ENCODE measurements at places on chromosomes 4 and X. TPM values are rescaled to one million over a fixed set of nuclear protein-coding genes. Genes with fewer than 3 reads are reported as not detected.

DNA sequence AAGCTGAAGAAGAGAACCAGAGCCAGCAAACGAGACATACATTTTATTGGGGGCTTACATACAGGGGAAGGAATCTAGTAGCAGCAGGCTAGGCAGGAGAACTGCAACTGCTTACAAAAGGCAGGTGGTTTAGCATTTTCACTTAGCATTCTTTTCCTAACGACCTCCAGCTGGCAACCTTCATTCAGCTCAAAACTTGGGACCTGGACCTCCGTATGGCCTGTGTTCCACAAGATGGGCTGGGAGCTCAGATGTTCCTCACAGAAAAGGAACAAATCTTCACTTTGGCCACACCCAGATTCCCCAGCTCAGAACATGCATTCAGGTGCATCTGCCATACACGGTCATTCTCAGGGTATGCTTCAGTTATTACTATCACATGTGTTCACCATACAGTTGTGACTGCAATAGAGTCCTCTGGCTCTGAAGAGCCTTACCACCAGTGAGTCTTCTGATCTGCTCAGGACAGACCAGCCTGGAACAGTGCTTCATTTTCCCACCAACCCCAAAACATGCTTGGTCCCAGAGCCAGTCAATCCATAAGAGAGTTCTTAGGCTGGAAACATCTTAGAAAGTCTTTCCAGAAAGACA is 29.6 kb upstream of the AP1AR start:
- no peaks in the 10 kb centered on the region for H3K36me3 ChIP-seq
- no peaks in the 10 kb centered on the region for H3K4me1 ChIP-seq
- no peak overlapping the region for H3K27ac ChIP-seq
- no peak for DNase-seq
- H3K4me3 ChIP-seq: no peak overlapping the region
- H3K27me3 ChIP-seq: no peaks in the 10 kb centered on the region

DNA sequence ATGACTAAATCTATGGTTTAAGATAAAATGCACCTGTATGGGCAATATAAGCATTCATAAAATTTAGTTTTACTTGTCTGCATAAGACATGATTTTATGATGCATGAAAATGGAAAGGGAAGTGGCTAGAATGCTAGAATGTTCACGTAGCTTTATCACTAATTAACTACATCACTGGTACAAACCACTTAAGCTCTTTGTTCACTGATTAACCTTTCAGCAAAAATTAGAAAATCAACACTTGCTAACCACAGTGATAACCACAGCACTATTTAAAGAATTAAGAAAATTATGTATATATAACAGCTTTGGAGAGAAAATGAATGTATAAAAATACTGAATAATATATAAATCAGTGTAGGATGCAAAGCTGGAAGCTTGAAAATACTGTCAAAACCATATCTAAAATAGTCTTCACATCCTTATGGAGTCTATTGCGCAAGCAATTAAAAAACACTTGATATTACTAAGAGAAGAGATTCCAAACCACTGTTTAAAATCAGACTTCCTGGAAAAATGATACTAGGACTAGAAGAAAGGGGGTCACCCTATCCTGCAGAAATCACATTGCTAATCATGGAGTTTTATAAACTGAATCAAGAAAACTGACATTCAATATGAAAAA is 51.9 kb downstream of the EFHC2 start:
- H3K36me3 ChIP-seq: no peaks in the 10 kb centered on the region
- no peak overlapping the region for H3K27ac ChIP-seq
- H3K27me3 ChIP-seq: no peaks in the 10 kb centered on the region
- no peak overlapping the region for H3K4me3 ChIP-seq

DNA sequence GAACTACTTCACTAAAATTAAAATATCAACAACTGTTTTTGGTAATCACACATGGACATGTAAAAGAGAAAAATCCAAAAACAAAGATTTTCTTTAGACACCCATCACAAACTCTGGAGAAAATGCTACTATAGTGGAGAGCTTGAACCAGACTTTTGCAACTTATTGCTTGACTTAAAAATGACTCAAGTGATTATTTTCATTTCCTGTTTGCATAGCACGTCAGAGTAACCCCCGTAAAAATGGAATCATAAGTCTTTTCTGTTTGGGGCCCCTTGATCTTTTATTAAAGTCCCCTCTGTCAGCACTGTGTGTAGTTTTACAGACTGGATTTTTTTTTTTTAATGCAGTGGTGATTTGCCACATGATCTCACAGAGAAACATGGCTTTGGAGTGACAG is 79.5 kb downstream of the PRKG2 start:
- H3K27me3 ChIP-seq: no peaks in the 10 kb centered on the region
- no peaks in the 10 kb centered on the region for H3K4me1 ChIP-seq
- no peak overlapping the region for H3K27ac ChIP-seq
- H3K36me3 ChIP-seq: no peaks in the 10 kb centered on the region
- no peak for DNase-seq
- H3K4me3 ChIP-seq: no peak overlapping the region

DNA sequence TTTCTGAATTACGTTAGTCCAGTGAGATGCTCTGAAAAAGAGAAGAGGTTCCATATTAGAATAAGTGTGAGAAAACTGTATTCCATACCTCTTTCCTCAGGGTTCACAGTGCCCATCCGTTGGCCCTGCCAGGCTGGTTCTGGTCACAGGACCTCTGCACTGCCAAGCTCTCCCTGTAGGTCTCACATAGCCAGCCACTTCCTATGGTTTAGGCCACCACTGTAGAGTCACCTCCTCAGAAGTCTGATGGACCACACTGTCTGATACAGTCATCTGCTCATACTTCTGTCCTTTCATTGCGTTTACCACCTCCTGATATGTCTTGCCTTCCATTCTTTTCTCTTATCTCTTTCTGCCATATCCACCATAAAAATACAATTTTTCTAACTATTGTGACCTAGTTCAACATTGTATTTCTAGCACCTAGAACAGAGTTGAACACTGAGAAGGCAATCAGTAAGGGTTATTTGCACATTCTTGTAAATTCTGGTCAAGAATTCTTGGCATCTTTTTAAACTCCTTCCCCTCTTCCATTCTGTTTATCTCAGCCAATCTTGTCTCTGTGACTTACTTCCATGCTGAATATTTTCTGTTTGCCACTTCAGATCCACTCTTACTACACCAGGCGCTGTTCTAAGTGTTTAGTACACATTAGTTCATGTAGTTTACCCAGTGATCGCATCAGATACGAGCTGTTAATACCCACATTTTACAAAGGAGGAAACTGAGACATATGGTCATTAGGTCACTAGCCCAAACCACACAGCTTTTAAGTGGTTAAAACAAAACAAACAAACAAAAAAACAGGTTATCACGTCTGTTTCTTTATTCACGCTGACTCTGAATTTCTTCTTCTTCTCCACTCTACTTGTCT is 125.6 kb downstream of the CBR4 start:
- H3K36me3 ChIP-seq: no peaks in the 10 kb centered on the region
- no peak for DNase-seq
- H3K27ac ChIP-seq: no peak overlapping the region
- no peaks in the 10 kb centered on the region for H3K27me3 ChIP-seq

GRCh38 chr4:174714393-174715211 is 114.4 kb downstream of the GLRA3 start:
- H3K27ac ChIP-seq: no peak overlapping the region
- no peaks in the 10 kb centered on the region for H3K27me3 ChIP-seq
- no peaks in the 10 kb centered on the region for H3K36me3 ChIP-seq
- H3K4me3 ChIP-seq: no peak overlapping the region
- 0 out of 2 replicates have a peak, but pooled peaks cover 4% of the 10 kb centered on the region for H3K4me1 ChIP-seq

DNA sequence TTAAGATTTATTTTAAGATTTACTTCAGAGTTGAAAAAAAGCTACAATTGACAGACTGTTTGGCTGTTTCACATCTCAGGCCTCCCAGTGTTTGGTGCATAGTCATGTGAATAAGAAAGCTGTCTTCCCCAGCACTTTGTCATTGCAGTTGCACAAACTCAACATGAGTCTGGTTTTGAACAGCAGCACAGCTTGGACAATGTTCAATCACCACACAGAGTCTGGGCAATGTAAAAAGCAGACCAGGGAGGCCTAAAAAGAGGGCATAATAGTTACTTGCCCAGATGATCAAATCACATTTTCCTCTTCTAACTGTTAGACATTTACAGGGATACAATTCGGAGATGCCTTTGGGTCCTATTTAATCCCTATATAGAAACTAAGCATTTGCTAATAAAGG is 1055.0 kb downstream of the RPA4 start:
- no peaks in the 10 kb centered on the region for H3K4me1 ChIP-seq
- H3K4me3 ChIP-seq: no peak overlapping the region
- DNase-seq: no peak
- no peak overlapping the region for H3K27ac ChIP-seq
- H3K36me3 ChIP-seq: no peaks in the 10 kb centered on the region

- no peaks in the 10 kb centered on the region for H3K4me1 ChIP-seq
- H3K36me3 ChIP-seq: no peaks in the 10 kb centered on the region
- H3K27ac ChIP-seq: no peak overlapping the region
- H3K27me3 ChIP-seq: no peaks in the 10 kb centered on the region
These were observed 130.4 kb downstream of the DHX15 start for GRCh38 chr4:24453951-24454350.

- no peaks in the 10 kb centered on the region for H3K27me3 ChIP-seq
- H3K4me1 ChIP-seq: no peaks in the 10 kb centered on the region
- H3K27ac ChIP-seq: no peak overlapping the region
- no peaks in the 10 kb centered on the region for H3K36me3 ChIP-seq
- no peak for DNase-seq
These were observed 59.7 kb downstream of the NEIL3 start for GRCh38 chr4:177369372-177369771.

DNA sequence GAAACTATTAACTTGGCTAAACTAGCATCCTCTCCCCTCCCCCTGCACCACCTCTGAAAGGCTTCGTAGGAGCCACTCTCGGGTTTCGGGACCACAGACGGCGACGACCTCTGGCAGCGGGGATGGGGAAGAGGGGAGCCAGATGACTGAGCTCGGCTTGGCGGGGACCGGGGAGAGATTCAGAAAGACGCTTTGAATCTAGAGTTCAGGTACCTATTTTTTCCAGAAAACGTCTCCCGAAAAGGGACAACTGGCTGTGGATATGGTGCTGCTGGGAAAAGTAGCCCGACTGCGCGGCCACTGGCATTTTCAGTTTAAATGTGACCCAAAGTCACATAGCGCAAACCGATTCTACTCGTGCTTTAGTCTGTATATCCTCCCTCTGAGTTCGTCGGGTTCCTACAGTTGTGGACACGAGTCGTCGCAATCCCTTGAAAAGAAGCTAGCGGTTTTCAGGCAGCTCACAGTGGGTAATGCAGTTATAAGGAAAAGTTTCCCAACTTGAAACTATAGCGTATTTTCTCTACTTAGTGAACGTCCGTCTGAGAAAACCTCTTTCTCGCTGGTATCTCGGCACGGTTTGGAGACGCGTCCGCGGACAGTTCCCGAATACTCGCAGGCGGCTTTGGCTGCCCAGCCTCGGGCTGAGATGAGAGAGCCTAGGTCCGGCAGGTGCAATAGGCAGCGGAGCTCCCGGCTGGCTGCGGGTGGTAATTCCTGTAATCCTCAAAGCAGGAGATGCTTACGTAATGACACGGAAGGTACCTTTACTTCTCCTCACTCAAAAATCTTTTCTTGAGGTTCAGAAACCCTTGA is 1.3 kb downstream of the PARM1 start:
- peaks cover 2% of the 10 kb centered on the region for H3K27me3 ChIP-seq
- no peaks in the 10 kb centered on the region for H3K36me3 ChIP-seq
- peak; percentile 21 for DNase-seq
- H3K4me1 ChIP-seq: peaks cover 5% of the 10 kb centered on the region

- no peaks in the 10 kb centered on the region for H3K27me3 ChIP-seq
- peak; percentile 9 for DNase-seq
- H3K36me3 ChIP-seq: no peaks in the 10 kb centered on the region
- H3K27ac ChIP-seq: peak overlapping the region; percentile 71
- peaks cover 64% of the 10 kb centered on the region for H3K4me1 ChIP-seq
- no peak overlapping the region for H3K4me3 ChIP-seq
These were observed 71.8 kb downstream of the RAPGEF2 start for GRCh38 chr4:159174645-159175084.

ANKRD50 gene
- 7.0 TPM for total RNA-seq

DNA sequence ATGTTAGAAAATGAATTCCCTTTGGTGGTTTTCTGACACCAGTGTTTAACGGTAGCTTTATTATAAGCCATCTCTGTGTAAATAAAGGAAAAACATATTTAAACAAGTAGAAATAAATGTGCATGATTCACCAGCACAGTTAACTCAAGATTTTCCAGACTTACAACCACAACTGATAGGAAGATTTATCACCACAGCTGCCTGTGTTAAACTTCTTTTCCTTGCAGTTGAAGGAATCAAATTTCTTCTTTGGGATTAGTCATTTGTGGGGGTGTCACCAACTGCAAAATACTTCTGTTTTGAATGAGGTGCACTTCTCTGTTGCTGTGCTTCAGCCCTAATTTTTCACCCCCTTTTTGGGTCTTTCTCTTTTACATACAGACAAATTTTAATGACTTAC is 128.1 kb upstream of the STK26 start:
- H3K4me3 ChIP-seq: no peak overlapping the region
- no peaks in the 10 kb centered on the region for H3K36me3 ChIP-seq
- H3K4me1 ChIP-seq: no peaks in the 10 kb centered on the region
- no peak overlapping the region for H3K27ac ChIP-seq
- DNase-seq: no peak
